ENCODE measurements at places on chromosomes 2 and 18.

- no peak for DNase-seq
These were observed 79.8 kb downstream of the VSNL1 start for GRCh38 chr2:17620280-17620679.

DNA sequence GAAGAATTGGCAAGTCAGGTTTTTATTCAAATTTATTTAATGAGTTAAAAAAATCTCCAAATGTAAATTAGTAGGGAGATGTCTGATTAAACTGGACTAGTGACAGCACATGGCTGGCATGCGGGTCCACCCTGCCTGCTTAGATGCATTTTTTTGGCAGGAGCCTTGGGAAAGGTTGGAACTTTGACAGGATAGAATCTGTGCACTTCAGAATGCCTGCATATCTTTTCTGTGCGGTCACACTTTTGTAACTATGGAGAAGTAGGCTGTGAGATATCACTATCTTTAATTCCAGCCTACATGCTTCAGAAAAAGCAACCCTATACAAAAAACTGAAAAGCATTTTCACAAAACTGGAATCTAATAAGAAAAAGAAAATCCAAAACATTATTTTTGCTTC, 317.8 kb downstream of the MBD2 start:
- peak; percentile 22 for DNase-seq

DNA sequence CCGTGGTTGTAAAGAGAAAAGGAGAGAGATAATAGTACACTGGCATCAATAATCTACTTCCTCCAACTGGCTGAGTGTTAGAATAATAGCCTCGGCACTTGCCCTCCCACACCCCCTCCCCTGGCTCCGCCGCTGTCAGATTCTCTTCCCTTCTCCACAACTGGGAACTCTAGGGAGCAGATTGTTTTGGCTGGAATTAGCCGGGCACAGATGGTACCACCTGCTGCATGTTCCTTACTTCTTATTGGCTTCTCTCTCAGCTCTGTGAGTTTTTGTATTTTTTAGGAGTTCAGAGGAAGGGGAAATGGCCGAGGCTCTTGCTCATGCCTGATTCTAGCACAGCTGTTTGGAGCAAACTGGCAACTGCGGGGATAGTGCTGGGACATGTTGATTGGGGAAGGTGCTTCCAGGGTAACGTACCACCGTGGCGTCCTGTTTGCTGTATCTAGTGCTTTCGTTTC, 140.0 kb downstream of the ZEB2 start:
- no peak for DNase-seq

- no peak for DNase-seq
These were observed 493.1 kb downstream of the CPS1 start for GRCh38 chr2:211049321-211050018.

DNA sequence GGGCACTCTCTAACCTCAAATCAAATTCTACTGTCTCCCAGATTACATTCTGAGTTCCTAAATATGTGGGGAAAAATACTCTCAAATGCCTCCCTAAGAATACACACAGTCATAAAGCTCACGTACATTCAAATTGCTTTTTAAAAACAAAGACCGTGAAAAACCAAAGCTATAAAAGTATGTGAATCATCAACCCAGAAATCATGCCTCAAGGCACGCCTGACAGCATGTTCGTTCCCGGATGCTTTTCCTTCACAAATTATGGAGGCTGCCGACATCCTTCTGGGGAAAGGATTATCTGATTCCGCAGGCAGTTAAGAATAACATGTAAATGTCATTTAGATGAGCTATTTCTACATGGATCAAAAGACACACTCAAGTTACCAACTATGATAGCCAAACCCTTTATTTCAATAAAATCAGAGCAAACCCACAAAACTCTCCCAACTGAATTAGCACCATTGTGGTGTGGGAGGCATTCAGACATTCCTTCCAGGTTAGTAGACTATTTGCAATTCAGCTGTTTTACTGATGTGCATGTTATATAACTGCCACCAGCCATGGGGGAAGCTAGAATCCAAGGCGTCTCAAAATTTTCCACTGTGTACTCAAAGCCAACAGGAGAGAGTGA, 398.2 kb upstream of the TRIB2 start:
- no peak for DNase-seq

DNA sequence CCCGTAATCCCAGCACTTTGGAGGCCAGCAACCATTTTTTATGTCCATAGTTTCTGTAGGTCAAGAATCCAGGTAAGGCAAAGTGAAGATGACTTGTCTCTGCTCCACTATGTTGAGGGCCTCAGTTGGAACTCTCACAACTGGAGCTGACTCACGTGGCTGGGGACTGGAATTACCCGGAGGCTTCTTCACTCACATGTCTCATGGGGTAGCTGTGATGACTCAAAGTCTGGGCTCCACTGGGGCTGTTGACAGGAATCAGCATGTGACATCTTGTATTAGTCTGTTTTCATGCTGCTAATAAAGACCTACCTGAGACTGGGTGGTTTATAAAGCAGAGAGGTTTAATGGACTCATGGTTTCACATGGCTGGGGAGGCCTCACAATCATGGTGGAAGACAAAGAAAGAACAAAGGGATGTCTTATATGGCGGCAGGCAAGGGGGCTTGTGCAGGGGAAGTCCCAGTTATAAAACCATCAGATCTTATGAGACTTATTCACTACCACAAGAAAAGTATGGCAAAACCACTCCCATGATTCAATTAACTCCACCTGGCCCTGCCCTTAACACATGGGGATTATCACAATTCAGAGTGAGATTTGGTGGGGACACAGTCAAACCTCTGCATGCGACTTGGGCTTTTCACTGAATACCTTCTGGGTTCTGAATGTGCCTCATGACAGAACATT, 7.8 kb upstream of the PPP1R1C start:
- DNase-seq, result no peak

DNA sequence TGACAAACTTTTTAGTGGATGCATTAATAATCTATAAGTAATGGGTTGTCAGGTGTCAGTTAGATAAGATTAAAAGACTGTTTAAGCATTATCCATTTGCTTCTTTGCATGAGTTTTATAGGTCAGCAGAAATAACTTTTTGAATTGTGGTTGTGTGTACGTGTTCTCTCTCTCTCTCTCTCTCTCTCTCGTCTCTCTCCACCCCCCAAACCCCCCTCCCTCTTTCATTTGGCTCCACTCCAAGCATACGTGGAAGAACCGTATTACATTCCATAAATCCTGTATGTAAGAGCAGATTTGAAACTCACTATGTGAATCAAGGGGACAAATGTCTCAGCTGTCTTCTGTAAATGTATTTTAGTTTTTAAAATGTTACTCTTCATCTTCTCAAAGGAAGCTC, 120.2 kb downstream of the MEIS1 start:
- no peak for DNase-seq

GRCh38 chr18:44715842-44716241, 35.2 kb downstream of the SETBP1 start:
- no peak for DNase-seq

DNA sequence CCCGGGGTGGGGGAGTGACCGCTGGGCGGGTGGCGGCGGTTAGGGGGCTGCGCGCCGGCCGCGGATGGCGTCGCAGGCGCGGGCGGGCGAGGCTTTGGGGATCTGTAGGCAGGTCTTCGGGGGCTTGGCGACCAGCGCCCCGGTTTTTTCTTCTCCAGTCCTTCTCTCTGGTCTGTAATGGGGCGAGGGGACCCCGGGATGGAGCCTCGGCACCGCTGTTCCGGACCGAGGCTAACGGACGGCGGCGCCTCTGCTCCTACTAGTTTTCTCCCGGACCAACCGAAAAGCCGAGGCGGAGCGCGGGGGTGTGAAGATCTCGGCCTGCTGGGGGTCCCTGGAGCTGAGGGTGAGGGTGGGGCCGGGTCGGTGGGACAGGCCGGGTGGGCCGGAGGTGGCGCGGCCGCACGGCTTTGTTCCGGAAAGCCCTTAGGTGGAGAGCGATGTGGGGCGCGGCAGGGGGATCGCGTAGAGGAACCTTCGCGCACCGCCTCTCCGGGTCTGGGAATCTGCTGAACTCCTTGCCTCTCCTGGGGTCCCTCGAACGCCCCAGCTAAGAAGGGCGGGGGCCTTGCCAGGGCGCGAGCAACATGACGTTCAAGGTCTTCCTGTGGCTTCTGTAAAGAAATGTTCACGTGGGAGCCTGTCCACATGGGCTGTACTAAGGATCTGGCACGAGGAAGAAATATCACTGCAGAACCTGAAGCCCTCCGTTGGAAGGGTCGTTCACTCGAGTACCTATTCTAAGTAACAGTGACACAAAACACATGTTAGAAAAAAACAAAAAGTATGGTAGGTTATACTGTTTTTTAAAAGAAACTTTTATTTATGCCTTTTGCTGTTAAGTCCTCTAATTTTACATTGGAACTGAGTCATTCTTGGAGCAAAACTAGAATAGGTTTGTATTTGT, 861 bp downstream of the SLC39A10 start:
- peak; percentile 32 for DNase-seq

DNA sequence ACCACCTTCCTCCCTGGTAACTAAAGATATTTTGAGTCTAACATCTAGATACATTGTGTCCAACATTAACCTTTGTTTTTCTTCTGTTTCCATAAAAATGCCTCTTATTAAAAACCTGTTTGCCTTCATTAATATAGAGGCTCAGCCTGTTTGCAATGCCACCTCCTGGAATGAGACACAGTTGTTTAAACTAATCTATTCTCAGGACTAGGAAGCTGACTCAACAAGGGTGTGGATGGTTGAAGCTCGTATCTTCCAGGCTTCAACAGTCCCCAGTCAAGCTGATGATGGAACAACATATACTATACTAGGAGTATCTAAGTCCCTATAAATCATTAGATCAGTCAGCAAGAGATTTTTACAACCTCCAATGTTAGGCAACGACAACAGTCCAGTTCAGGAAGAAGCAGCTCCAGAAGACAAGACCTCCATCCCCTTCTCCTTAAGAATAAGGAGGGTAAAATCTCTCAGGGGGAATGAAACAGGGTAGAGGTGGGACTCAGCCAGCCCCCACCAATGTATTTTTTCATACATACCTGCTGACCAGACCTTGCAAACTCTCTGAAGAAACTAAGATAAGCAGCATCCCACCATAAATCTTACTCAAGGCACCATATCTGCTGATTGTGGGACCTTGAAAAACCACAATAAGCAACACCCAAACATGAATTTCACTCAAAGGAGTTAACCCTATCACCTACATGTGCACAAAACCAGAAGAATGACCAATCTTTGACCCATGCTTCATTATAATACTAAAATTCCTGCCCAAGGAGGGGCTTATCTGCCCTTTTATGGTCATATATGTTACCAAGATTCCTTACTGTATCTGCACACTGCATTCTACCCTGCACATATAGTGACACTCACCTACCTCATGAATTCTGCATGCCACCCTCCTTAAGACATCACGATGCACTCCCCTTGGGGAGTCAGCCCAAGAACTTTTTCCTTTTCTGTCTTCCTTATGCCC, 21.4 kb downstream of the ZNF24 start:
- DNase-seq, result no peak

- no peak for DNase-seq
These were observed 1232.3 kb upstream of the ZEB2 start for GRCh38 chr2:145752091-145752806.

GRCh38 chr2:239318151-239318611, 82.6 kb downstream of the HDAC4 start:
- DNase-seq, result no peak

DNA sequence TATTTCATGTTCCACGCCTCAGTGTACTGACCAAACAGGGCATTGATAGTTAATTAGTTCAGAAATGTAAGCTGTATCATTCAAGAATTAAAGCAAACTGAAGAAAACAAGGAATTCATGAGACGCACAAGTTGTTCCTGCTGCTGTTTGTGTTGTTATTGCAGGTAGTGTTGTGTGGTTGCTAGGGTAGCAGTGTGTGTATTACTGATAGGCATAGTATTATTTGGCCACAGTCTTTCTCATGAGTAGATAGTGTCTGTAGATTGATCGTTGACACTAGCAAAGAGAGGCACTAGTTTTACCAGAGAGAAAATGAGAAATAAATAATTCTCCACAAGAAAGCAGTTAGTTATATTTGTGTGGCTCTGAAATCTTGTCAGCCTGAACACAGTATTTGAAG, 548.6 kb downstream of the LRP1B start:
- DNase-seq, result no peak

DNA sequence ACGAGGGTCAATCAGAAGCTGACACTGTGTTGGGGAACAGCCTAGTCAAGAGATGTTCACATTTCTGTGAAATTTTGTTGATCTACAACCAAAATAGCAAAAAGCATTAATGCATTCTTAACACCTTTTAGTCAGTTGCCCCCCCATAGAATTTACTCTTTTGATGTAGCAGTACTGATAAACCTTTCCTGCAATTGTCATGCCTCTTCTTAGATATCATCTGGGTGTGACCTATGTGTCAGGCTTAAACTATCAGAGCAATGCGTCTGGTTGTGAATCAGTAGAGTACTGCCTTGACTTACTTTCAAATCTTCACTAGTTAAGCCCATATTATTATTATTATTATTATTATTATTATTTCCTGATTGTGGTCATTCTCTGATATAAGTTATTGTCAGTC, 61.9 kb downstream of the GREB1L start:
- no peak for DNase-seq

DNA sequence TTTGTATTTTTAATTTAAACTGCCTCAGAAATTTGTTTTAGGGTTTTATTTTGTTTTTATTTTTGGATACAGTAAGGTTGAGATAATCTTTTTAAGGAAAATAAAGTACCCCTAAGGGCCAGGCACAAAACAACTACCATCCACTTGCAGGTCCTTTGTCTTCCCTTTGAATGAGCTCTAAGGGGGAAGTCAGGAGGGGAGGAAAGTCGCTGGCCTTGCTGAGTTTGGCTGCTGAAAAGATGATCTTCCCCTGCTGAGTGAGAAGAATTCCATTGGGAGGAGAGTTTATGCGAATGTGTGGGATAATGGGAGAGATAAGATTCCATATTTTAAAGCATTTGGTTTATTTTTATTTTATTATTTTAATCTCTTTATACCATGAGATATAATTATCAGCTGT, 100.7 kb downstream of the ARHGAP15 start:
- DNase-seq, result no peak

DNA sequence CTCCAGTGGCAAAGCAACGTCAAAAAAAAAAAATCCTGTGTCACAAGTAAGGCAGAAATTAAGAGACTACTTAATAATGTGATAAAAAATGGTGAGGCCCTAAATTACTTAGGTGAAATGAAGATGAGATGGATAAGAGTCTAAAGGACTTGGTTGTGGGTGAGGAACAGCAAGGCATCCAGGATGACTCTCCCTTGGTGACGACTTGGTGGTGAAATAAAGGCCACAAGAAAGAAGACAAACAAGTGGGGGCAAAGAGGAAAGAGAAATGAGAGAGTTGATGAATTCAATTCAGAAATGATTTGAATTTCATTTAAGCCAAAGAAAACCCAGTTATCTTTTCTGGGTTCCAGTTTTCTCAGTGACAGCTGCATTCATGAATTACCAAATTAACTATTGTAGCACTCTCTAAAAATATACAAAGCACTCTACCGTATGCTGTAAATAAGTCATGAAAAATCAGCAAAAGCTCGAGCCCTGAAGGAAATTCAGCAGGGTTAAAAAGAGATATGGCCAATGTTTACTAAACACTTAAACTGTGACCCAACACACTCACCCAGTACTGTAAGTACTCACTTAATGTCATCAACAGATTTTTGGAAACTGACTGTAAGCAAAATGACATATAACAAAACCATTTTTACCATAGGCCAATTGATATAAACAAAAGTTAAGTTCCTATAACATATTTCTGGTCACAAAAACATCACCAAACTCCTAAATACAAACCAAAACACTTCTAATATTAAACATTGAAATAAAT, 1.4 kb downstream of the METTL8 start:
- DNase-seq, result no peak
